ENCODE measurements at places on chromosomes 7 and 10.

GRCh38 chr7:41567031-41567730, 135.7 kb downstream of the INHBA start:
- no peak for DNase-seq

GRCh38 chr7:95811846-95812445, 39.6 kb downstream of the DYNC1I1 start:
- no peak for DNase-seq

DNA sequence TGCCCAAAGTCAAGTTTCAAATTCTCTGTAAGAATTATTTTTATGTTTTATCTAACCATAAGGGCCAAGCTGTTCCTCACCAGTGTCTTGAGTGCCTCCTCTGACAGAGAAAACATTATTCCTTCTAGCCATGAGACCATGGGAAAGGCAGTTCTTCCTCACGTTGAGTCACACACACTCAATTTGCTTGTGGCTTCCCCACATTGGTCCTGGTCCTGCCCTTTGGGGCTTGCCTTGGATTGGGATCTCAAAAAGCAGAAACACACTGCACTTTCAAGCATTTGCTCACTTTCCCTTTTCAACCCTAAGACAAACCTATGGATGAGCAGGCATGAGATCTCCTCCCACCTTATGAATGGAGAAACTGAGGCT, 248.3 kb upstream of the IGFBP3 start:
- DNase-seq = no peak

DNA sequence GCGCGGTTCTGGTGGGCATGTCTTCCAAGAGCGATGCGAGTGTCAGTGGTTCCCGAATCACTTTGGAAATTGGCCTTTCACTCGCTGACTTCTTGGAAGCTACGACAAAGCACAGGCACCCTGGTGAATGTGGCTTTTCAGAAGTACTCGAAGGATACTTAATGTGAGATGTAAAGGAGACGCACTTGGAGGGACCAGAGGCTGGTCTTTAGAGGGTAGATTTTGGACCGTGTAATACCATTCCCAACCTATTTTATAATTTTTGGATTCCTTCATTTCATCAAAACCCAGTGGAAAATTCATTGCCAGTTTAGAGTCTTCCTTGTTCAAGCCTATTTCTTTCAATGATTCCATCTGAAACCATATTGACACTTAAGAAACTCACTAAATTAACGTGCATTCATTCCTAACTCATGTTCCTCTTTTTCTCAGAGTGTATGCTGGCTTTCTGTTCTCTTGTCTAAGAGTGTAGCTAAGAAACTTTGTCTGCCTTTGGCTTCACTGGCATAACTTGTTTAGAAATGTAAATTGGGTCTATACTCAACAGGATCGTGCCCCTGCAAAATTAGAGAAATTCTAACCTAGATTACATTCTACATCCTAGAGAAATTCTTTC, 645 bp upstream of the COPG2 start:
- DNase-seq = no peak

- no peak for DNase-seq
Observed at GRCh38 chr10:13731799-13732198, 145.0 kb downstream of the PRPF18 start.

DNA sequence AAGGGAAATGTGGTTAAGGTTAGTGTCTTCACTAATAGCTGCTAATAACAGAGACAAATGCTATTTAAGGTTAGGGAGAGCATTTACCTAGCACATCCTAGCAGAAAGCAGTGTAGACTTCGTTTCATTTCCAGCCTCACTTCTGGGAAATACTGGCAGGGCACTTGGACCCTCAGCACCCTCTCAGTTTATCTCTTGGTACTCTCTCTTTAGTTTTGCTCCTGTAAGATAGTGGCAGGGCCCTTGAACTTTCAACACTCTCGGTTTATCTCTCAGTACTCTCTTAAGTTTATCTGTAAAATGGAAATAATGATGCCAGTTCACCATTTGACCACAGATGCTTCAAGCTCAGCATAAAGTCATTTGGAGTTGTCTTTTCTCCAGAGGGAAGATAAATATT, 118.4 kb downstream of the MBL2 start:
- DNase-seq = no peak
